ENCODE measurements at places on chromosomes 12 and 14.

GRCh38 chr14:55333711-55334485 is 62.7 kb downstream of the FBXO34 start:
- DNase-seq: peak; percentile 26

DNA sequence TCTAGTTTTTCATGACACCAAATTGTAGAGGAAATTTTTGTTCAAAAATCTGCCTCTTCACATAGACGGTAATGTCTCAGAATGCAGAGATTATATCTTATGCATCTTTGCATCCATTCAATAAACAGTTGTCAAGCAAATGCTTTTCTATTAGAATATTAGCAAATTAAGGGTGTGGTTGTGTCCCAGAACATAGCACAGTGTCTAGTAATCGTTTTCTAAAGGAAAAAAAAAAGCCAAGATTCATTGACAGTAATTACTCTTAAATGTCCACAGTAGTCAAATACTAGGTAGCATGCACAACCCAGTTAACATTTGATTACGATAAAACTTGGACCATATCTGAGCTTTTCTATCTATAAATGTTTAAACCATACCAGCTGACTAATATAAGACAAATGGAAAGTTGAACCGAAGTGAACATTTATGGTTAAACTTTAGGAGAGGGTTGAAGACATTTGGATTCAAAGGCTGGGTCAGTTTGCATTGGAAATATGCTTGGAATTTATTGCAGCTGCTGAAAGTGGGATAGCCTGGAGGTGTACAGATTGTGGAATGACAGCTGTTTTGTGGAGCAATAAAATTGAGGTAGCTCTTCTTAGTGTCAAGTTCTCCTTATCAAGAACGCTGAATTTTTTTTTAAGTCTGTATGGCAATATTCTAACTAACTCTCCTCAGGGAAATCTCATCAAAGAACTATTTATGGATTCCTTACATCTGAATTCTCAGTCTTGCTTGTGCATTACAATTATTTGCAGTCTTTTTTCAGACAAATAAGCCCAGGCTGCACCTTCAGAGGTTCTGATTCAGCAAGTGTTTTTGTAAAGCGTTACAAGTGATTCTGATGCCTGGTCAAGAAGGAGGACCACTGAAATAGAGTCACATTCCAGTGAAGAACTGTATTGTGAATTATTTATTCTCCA is 66.7 kb upstream of the ATP2B1 start:
- no peak for DNase-seq

DNA sequence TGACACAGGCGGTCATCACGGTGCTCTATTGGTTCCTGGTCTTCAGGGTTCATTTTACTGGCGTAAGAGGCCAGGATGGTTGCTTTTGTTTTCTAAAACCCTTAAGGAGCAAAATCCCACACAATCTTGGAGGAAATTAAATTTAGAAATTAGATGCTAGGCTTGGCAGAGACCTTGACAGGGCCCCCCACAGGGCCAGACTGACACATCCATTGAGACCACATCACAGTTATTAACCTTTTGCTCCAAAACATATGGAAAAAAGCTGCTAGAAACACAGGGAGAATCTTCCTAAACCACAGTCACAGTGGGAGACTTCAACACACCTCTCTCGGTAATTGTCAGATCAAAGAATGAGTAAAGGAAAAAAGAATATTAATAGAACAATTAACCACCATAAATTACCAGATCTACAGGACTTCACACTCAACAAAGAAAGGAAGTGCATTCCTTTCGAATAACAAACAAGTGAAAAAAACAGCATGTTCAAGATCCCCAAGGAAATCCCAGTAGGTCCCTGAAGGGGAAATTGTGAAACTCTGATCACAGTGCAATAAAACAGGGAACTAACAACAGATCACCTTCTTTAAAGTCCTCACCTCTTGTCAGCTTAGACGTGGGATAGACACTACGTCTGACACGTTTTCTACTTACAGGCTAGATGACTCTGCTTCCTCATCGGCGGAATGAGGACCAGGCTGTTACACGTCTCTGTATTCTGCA is 40.2 kb upstream of the TMEM179 start:
- DNase-seq: no peak

DNA sequence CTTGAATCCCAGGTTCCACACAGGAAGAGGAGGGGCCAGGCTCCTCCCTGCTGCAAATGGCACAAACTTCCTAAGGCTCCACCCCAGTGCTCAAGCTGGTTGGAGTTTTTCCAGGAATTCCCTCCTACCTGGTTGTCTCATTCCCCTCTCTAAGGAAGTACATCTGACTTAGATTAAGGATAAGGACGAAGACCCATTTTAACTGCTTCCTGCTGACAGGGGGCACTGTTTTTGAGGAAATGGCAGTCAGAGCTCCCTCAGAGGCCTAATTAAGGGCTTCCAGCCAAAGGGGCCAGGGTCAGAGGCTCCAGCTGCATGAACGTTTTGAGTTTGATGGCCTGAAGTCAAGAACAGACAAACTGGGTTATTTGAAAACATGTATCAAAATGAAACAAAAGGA is 1084.7 kb downstream of the SLC6A15 start:
- no peak for DNase-seq

- DNase-seq: peak; percentile 81
Measured at GRCh38 chr12:107320929-107321631, 227.7 kb upstream of the CRY1 start.

- DNase-seq: peak; percentile 40
Measured at GRCh38 chr12:116916714-116917114, 6.0 kb downstream of the FBXW8 start.

DNA sequence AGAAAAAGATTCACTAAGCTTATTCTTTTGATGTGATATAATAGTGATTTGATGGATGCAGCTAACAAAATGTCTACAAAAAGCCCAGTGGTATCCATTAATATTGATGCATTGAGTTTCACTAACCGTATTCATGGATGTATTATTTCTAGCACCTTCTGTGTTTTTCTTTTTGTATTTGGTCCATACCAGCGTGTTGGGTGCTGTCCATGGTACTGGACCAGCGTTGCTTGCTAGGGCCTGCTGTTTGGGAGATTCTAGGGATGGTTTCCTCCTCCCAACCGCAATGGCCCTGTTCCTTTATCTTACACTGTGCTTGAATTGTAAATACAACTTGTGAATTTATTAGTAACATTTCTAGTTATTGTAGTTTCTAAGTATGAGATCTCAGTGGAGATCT is 31.7 kb downstream of the ANO4 start:
- DNase-seq: peak; percentile 11

DNA sequence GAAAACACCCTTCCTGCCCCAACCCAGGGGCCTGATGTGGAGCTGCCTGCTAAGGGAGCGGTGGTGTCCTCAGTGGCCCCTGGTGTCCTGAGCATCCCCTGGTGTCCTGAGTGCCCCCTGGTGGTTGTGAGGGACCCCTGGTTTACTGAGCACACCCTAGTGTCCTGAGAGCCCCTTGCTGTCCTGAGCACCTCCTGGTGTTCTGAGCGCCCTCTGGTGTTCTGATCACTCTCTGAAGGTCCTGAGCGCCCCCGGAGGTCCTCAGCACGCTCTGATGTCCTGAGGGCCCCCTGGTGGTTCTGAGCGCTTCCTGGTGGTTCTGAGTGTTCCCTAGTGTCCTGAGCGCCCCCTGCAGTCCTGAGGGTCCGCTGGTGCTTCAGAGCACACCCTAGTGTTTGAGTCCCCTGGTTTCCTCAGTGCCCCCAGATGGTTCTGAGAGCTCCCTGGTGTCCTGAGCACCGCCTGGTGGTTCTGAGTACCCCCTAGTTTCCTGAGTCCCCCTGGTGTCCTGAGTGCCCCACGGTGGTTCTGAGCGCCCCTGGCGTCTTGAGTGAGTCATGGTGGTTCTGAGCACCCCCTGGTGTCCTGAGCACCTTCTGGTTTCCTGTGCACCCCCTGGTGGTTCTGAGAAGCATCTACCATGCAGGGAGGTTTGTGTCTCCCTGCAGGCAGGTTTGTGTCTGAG is 1004.2 kb downstream of the TMEM121 start:
- DNase-seq: peak; percentile 73

DNA sequence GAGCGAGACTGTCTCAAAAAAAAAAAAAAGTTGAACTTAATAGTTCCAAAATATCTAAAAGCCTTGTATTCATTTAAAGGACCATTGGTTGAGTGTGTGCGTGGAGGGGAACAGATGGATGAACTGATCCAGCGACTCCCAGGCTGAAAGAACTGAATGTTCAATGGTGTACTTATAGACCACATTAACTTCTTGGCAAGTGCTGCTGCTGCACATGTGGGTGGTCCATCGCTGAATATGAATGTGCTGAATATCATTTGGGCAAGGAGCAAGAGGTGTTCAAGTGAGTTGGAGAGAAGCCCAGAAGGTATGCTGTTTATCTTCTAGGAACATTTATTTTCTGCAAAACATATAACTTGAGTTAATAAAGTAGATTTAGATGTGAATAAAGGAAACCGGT is 289.0 kb upstream of the RPL10L start:
- no peak for DNase-seq

DNA sequence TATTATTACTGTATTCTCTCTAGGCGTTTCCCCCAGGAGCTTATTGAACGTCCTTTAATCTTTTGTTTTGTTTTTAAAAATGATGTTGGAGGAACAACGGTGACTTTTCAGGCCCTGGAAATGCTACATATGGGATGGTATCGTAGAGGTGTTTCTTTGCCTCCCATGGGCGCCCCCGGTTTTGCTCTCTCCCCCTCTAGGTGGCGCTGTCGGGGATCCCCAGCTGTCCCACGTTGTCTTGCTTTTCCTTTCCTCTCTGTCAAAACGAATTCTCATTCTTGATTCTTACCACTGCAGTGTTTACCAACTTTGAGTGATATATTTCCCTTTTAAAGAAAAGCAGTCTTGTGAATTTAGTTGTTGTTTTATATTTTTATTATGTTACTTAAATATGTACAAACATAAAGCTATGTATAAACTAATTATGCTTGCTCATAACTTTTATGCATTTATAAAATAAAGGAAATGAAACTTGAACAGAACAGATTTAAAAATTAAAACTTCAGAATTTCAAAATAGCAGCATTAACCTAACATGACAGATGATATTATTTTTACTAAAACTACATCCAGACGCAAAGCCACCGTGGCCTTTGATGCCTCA is 171.9 kb downstream of the RGS6 start:
- peak; percentile 67 for DNase-seq

DNA sequence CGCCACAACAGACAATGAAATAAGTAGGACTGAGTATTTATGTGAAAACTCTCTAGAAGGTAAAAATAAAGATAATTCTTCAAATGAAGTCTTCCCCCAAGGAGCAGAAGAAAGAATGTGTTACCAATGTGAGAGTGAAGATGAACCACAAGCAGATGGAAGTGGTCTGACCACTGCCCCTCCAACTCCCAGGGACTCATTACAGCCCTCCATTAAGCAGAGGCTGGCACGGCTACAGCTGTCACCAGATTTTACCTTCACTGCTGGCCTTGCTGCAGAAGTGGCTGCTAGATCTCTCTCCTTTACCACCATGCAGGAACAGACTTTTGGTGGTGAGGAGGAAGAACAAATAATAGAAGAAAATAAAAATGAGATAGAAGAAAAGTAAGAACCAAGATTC is 82.7 kb downstream of the VEZT start:
- no peak for DNase-seq

DNA sequence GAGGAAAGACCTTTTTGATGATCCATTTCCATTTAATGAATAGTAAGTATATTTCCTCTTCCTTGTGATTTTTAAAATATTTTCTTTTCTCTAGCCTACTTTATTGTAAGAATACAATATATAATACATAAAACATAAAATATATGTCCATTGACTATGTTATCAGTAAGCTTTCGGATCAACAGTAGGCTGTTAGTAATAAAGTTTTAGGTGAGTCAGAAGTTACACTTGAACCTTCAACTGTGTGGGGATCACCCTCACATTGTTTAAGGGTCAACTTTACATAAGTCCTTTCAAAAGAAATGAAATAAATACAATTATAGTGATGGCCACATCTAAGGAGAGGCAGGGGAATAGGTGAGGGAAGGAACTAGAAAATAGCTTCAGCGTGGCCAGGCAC is 5.0 kb upstream of the TFCP2 start:
- DNase-seq: no peak

- DNase-seq: no peak
Measured at GRCh38 chr14:68262567-68262966, 443.0 kb downstream of the RAD51B start.

GRCh38 chr12:50483488-50483887 is 21.3 kb upstream of the DIP2B start:
- DNase-seq: no peak

GRCh38 chr12:121057794-121058193 is 18.7 kb upstream of the OASL start:
- no peak for DNase-seq

GRCh38 chr12:67991158-67991557 is 1.9 kb downstream of the IFNG-AS1 start:
- DNase-seq: peak; percentile 36

DNA sequence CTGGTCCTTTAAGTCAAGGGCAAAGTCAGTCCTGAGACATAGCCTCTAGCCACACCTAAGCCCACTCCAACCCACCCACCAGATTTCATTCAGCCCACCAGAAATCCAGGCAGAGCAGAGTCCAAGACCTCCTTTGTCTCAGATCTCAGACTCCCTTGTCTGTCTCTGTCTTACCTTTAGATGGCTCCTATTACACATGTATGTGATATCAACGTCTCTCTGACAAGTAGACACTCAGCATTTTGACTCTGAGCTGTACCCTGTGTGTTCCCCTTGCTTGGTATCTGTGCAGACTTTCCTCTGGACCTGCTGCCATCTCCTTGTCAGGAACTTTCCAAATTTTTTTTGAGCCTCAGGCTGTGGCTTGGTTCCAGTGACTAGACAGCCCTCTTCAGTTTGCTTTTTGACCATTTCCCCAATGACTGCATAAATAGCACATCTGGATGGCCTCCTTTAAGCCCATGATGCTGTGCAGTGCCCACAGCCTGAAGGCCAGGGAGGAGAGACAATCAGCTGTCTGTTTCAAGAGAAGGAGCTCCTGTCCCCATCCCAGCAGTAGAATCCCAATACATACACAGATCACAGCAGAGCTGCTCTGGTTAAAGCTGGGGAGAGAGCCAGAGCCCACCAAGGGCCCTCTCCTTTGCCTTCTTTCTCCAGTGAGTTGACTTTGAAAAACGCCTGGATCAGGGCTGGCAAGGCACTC is 7.0 kb downstream of the POU6F1 start:
- no peak for DNase-seq

- no peak for DNase-seq
Measured at GRCh38 chr12:16027002-16027401, 115.9 kb downstream of the DERA start.

DNA sequence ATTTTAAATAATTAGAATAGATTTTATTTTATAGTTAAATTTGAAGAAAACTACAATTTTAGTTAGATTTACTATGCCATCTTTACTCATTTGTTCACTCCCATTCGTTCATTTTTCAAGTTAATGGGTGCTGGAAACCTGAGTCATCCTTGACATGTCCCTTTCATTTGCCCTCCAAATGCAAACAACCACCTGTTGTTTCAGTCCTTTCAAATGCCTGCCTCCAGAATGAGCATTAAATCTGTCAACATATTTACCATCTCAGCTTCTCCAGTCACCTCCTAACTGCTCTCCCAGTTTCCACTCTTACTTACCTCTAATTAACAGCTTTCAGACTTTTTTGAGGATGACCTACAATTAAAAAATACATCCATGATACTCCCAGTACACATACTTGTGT is 375.5 kb downstream of the RAD51B start:
- DNase-seq: no peak

- no peak for DNase-seq
Measured at GRCh38 chr14:28381656-28382055, 384.9 kb upstream of the FOXG1 start.

- DNase-seq: no peak
Measured at GRCh38 chr12:65881965-65882413, 57.7 kb downstream of the HMGA2 start.
